ENCODE measurements at places on chromosomes 6 and 20.

DNA sequence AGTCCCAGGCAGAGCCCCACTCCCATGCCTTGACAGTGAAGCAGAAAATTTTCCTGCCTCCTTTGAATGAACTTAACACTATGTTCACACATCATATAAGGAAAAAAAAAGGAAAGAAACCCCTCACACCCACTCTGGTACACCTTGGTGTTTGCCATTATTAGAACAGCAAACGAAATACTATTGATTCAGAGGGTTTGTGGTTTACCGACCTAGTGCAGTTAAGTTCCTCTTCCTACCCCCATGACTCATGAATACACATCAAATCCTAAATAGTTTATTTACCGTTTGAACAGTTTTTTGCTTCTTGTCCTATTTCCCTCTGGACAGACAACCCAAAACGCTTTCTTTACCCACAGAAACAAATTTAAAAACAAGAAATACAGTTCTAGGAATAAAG is 237.7 kb downstream of the FOXA2 start:
- H3K27me3 ChIP-seq, result no peaks in the 10 kb centered on the region
- no peaks in the 10 kb centered on the region for H3K4me1 ChIP-seq
- no peak for DNase-seq
- H3K27ac ChIP-seq, result no peak overlapping the region
- H3K36me3 ChIP-seq, result no peaks in the 10 kb centered on the region

DNA sequence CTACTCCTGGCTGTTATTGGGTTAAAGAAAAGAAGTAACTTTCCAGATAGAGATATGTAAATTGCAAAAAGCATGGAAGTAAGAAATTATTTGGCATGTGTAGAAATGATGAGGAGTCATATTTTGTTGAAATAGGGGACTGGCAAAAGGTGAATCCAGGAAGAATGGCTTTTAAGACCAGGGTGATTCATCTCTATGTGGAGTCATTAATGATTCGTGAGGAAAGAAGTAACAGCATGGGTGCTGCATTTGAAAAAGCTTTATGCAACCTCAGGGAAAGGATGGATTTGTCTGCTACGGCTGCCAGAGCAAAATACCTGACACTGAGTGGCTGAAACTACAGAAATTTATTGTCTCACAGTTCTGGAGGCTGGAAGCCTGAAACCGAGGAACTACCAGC is 14.8 kb upstream of the SYNE1 start:
- H3K27ac ChIP-seq, result no peak overlapping the region
- no peaks in the 10 kb centered on the region for H3K27me3 ChIP-seq
- no peak for DNase-seq
- no peaks in the 10 kb centered on the region for H3K4me1 ChIP-seq

DNA sequence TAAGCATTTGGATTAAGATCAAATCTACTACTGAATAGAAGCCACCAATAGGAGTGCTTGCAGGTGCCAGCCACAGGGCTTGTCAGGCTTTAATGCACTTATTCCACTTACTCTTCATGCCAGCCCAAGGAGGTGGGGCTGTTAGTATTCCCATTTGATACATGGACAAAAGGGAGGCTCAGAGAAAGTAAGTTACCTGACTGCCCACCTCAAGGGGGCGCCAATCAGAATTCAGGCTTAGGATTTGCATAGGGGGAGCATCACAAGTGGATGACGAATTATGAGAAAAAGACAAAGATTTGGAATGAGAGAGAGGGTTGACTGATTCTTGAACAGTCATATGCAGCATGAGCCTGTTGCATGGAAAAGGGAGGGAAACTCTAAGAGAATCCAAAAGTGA is 188.4 kb upstream of the TSHZ2 start:
- H3K4me3 ChIP-seq, result no peak overlapping the region
- no peak for DNase-seq
- no peaks in the 10 kb centered on the region for H3K27me3 ChIP-seq
- H3K27ac ChIP-seq, result no peak overlapping the region
- no peaks in the 10 kb centered on the region for H3K4me1 ChIP-seq

DNA sequence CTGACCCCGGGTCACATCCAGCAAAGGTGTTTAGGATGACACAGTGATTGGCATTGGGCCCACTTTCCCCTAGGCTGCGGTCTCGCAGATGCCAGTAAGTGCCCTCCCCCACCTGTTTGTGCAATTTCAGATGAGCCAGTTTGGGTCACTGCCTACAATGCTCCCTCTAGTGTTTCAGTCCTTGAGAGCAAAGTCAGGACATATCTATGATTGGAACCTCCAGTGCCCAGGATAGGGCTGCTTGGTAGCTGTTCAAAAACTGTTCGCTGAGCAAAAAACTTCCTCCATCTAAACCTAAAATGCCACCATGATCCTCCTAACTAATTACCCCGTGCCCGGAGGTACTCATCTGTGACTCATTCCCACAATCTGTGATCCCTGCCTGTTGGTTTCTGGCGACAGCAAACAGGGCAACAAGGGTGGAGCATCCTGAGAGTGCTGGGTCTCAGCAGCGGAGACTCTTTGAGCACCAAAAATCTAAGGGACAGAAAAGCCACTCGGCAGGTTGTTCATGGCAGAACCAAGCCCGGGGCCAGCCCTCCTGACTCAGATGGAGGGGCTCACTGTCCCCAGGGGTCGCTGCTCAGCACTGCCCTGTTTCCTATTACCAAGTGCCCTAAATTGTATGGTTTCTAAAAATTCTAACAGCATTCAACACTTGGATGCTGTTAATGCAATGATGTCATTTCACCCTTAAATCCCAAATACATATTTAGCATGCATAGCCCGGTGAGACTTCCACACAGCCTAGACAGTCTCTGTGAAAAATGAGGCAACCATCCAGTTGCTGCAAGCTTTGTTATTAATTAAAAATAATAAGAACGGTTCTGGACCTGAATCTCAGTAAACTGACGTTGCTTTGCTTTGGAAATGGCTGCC is 5.0 kb downstream of the VSX1 start:
- H3K4me3 ChIP-seq, result no peak overlapping the region
- no peak for DNase-seq
- H3K36me3 ChIP-seq, result no peaks in the 10 kb centered on the region
- no peaks in the 10 kb centered on the region for H3K4me1 ChIP-seq
- peaks cover 15% of the 10 kb centered on the region for H3K27me3 ChIP-seq
- H3K27ac ChIP-seq, result no peak overlapping the region

GRCh38 chr6:94600636-94601035 is 976.7 kb upstream of the MANEA start:
- no peak for DNase-seq
- H3K27me3 ChIP-seq, result no peaks in the 10 kb centered on the region
- no peaks in the 10 kb centered on the region for H3K36me3 ChIP-seq
- no peak overlapping the region for H3K27ac ChIP-seq

GRCh38 chr6:121630716-121631115 is 195.3 kb downstream of the GJA1 start:
- no peaks in the 10 kb centered on the region for H3K27me3 ChIP-seq
- no peak for DNase-seq
- H3K4me1 ChIP-seq, result no peaks in the 10 kb centered on the region
- H3K36me3 ChIP-seq, result no peaks in the 10 kb centered on the region
- H3K4me3 ChIP-seq, result no peak overlapping the region

- DNase-seq, result no peak
- no peak overlapping the region for H3K4me3 ChIP-seq
- H3K27ac ChIP-seq, result no peak overlapping the region
- no peaks in the 10 kb centered on the region for H3K4me1 ChIP-seq
- no peaks in the 10 kb centered on the region for H3K27me3 ChIP-seq
Measured at GRCh38 chr6:165597821-165598220, 65.2 kb downstream of the PDE10A start.

Measured in naive thymus-derived CD4-positive, alpha-beta T cell (primary cell).